ENCODE measurements at places on chromosomes 2 and 18.

- no peak for DNase-seq
Observed at GRCh38 chr2:139613264-139613663, 833.1 kb upstream of the NXPH2 start.

- peak; percentile 28 for DNase-seq
Observed at GRCh38 chr18:35089382-35089781, 48.2 kb downstream of the MAPRE2 start.

DNA sequence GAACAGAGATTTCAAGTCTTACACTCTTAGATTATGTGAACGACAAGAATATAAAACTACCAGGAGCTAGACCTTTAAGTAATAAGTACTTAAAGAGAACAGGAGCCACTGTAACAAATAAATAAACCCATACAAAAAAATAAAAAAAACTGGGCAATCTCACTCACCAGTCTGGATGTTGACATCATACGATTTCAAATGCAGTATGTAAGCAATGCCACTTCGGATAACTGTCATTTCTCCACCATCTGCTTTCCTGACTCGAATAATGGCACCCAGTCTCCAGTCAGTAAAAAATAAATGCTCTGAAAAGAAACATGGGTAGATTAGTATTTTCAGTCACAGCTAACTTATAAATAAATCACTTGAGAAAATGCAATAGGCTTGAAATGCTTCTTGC lies 115.1 kb downstream of the LRP2 start:
- DNase-seq, result no peak

DNA sequence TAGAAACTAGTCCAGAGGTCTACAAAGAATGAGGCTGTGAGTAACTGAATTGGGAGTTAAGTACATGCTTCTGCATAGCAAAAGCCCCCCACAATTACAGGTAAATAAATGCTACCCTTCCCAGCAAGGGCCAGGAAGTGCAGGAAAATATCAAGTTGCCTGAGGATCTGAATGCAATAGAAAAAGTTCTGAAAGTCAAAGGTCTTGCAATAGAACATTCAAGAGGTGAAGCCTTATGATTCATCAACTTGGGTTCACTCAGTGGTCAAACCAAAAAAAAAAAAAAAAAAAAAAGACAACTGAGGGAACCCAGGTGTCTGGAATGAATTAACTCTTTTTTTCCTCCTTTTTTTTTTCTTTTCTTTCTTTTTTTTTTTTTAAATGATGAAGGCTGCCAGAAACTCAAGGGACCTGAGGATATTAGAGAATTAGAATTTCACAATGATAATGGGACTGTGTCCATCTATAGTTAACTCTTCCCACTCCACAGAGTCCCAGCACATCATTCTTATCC lies 42.9 kb upstream of the RFX8 start:
- peak; percentile 18 for DNase-seq

DNA sequence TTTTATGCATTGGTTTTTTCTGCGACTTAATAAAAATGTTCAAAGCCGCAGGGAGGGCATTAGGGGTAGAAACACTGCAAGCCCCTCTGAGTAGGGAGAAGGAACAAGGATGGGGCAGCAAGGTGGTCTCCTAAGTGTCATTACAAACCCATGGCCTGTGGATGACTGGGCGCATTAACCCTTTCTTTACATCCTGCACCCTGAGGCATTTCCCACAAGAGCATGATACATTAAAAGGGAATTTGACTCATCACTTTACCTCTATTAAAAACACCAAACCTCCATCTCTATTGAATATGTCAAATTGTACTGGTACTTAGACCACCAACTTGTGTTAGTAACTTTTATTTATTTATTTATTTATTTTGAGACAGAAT lies 112.5 kb downstream of the VIT start:
- DNase-seq, result no peak
